Colonic mucosa (tissue), 4 donors: ENCODE measurements at places on chromosomes 4 and X. TPM values are rescaled to one million over a fixed set of nuclear protein-coding genes. Genes with fewer than 3 reads are reported as not detected.

Gene NSG1
- 2.4 TPM for total RNA-seq

Gene PDE5A
- total RNA-seq = 42.5 TPM

Gene CHST7
- 2.0 TPM for total RNA-seq

DNA sequence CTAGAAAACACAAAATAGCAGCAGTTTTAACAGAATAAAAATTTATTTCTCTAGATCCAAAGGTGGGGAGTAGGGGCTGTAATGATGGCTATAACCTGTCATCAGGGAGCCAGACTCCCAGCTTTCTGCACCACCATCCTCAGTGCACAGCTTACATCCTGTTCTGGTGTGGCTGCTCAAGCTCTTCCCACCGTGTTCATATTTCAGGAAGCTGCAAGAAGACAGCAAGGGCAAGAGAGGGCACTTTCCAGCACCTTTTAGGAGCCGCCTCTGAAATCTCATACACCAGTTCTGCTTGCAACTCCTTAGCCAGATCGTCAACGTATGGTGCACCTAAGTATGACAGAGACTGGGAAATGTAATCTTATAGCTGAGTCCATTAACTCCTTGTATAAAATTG, 253.7 kb downstream of the CENPC start:
- no peak for DNase-seq

GRCh38 chr4:85391589-85392410, 83.2 kb upstream of the ARHGAP24 start:
- no peak for DNase-seq

DNA sequence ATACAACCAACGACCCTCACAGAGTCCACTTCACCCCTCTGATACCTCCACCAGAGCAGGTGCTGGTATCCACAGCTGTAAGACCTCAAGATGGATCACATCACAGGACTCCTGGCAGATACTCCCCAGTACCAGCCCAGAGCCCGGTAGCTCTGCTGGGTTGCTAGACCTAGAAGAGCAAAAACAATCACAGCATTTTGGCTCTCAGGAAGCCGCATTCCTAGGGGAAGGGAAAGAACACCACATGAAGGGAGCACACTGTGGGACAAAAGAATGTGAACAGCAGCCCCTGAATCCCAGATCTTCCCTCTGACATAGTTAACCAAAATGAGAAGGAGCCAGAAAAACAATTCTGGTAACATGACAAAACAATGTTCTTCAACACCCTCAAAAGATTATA, 303.1 kb upstream of the GRIA3 start:
- no peak for DNase-seq

- DNase-seq = peak; percentile 60
Observed at GRCh38 chrX:65203545-65203944, 227.3 kb upstream of the ZC4H2 start.

DNA sequence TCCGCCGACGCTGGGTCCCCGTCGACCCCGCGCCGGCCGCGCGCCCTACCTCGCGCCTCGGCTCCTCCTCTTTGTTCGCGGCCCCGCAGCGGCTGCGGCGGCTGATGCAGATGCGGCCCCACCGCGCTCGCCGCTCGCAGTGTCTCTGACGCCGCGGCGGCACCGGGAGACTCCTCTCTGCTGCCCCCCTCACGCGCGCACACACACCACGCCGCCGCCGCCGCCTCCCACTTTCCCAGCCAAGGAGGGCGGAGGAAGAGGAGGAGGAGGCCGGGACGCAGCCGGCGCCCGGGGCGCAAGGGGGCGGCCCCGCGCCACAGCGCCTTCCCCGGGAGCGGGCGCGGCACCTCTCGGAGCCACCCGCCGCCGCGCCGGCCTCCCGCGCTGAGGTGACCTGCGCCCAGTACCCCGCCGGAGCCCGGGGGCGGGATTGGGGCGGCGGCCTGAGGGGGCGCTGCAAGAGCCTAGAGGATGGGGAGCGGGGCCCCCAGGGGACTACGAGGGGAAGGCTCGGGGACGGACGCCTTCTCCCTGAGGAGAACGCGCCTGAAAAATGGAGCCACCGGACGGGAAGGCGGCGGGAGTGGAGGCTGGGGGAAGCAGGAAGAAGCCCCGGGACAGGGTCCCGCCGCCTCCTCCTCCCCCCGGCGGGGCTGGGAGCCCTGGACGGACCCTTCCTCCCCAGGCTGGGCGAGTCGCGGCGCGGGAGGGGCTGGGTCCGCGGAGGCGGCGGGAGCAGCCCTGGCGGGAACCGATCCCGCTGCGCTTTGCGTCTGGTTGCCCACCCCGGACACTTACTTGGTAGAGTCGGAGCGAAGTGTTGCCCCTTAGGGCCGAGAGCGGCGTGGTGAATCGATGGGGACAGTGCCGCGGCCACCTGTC, at the start of gene SH3RF1:
SH3RF1 (minus strand) TSS at position 147 of the 882 bp plus-strand sequence. CDS start 1,744 bp downstream, outside the sequence.
- peak; percentile 89 for DNase-seq

GRCh38 chr4:155122382-155122781, 86.1 kb upstream of the NPY2R start:
- no peak for DNase-seq

DNA sequence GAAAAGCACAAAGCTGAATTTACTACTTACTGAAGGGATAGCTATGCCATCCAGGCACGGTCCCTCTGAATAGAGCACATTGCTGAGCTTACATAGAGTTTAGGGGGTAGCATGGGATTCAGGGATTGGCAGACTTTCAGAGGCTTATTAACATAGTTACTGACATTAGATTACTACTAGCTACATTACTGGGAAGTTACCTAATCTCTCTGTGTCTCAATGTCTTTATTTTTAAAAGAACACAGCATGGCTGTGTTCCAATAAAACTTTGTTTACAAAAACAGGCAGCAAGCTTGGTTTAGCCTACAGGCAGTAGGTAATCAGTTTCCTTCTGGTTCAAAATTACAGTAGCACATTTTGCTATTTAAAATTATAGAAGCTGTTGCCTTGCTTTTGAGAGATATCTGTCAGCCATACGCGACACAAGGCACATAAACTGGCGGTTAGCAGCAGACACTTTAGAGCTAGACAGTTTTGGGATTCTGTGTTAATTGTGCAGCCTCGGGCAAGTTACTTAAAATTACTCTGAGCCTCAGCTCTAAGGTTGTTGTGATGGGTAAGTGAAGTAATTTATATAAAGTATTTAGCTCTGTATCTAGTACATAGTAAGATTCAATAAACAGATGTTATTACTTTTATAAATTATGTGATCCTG, 6.9 kb downstream of the KLHL8 start:
- no peak for DNase-seq

DNA sequence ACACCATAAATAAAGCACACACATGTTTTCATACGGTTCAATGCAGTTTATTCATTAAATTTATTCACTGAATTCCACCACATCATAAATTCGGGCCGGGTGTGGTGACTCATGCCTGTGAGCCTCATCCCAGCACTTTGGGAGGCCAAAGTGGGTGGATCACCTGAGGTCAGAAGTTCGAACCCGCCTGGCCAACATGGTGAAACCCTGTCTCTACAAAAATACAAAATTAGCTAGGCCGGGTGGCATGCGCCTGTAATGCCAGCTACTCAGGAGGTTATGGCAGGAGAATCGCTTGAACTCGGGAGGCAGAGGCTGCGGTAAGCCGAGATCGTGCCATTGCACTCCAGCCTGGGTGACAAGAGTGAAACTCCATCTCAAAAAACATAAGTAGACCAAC, 131.6 kb downstream of the PDS5A start:
- DNase-seq = no peak

DNA sequence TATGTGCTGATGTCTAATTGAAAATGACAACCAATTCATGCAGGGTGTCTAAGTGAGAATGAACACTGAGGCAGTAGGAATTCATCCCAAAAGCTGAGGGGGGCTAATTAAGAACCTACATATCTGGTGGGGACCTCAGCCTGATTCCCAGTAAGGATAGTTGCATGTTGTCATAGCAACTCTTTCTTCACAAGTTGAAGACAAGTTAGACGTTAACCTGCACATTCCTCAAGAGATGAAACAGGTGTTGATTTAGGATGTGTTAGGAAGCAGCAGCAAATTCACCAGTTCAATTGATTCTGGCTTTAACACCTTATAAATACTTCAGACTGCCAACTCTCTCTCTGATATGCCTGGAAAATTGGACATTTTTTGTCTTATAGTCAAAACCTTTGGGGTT, 7.3 kb downstream of the FNIP2 start:
- DNase-seq = no peak
